ENCODE measurements at places on chromosomes 5 and 9.

DNA sequence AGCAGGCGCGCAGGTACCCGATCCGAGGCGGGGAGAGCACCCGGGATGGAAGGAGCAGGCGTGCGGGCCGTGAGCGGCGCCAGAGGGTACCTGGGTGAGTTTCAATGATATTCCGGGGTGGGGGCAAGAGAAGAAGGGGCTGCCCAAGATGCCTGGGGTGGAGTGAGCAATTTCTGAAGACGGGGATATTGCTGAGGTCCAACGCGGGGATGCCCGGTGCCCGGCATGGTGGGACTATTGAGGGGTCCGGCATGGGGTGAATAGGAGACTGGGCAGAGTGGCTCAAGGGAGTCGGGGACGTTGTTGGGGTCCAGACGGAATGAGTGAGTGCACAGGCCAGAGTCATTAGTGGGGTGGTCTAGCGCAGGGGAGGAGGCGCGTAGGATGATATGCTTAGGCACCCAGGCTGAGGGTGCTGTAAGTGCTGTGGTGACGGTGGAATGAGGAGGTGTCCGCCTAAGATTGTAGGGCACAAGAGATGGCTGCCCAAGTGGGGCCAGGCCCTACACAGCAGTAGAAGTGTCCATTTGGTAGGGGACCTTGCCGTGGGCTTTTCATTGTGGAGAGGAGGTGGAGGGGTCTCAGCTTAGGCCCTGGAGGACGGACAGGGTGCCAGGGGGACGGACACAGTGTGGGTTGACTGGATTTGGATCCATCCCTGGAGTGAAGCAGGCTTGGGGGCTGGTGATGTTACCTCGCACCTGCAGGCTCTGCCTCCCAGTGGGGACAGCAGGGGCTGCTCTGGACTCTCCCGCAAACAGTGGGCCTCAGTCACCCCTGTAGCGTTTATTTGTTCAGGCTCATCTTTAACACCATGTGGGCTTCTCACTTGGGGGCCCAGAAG, 719 bp downstream of the MIGA2 start:
- no peak for DNase-seq

GRCh38 chr9:112605518-112605917, 112.4 kb downstream of the INIP start:
- no peak for DNase-seq

- no peak for DNase-seq
Measured at GRCh38 chr5:121695307-121695706, 156.4 kb upstream of the FTMT start.

DNA sequence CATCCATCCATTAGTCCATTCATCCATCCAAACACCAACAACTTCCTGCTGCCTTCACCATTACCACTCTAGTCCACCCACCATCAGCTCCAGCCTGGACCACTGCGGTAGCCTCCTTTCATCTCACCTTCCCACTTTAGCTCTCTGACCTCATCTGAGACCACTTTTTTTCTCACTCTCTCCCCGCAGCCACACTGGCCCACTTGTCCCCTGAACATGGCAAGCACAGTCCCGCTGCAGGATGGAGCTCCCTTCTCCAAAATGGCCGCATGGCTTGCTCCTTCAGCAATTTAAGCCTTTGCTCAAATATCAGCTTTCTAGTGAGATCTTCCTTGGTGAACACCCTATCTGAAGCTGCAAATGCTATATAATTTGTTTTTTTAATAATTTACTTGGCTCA, 11.1 kb downstream of the CSF1R start:
- DNase-seq = peak; percentile 62

GRCh38 chr5:72177538-72177937, 70.3 kb downstream of the MAP1B start:
- no peak for DNase-seq

DNA sequence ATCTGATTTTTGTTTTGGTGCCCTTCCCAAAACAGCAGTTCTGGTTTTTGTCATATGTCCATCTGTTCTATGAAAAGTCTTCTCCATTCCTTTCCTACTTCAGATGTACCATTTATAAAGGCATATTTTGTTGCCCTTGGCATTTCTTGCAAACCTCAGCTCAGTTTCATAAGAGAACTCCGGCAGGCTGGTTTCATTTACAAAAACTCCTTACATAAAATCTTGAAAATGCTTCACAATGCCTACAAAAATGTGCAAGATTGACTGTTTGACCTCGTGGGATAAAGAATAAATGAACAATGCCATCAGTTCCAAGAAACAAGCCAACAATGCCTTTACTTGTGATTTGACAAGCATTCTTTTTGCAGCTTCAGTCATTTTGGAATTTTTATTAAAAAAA, 39.1 kb upstream of the CTNNAL1 start:
- no peak for DNase-seq

GRCh38 chr9:25415718-25416117, 262.5 kb downstream of the TUSC1 start:
- no peak for DNase-seq

DNA sequence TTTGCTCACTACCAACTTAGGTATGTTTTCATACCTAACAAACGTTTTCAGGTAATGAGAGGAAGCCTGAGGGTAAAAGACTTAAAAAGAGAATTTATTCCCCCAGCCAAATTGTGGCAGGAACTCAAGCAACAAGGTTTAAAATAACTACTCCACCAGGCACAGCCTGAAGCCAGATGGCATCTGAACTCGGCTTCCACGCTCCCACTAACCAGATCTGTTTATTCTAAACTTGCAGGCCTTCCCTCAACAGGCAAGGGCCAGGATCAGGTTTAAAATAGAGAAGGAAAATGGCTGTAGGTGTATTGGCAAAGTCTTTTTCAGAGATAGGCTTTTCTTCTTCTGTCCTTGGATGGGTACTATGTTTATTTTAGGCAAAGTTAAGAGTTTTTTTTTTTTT, 89.4 kb downstream of the OTULIN start:
- DNase-seq = no peak

DNA sequence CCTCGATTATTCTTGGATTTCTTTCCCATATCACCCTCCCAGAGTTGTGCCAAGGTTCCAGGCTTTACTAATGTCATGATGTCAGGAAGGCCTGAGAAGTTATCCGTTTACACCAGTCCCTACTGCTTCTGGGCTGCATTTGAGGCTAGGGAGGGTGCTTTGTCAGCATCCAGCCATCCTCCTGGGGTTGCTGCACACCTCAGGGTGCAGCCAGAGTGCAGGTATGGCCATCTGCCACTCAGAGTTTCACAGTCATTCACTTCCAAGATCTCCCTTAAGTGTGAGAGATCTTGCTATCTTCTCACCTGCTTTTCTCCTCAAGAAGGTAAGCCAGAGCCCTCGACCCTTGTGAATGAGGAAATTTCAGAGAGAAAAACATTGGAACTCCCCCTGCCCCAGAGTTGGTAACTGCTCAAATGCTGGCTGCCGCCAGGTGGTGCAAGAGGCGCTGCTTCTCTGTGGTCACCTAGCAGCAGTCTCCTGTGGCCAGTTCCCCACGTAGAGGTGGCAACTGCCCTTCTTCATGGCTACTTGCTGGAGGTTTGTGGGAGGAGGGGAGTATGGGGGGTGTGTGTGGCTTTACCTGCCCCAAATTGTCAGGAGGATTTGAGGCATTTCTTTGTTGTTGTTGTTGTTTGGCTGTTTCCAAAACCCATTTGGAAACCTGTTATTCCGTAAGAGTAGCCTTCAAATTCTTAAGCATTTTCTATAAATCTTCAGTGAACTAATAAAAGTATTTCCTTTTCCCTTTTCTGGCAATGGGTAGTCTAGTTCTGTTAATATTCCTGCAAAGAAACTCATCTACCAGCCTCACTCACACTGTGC, 259.6 kb upstream of the DMRT1 start:
- DNase-seq = no peak

GRCh38 chr9:99489060-99489413, 267.0 kb downstream of the SEC61B start:
- no peak for DNase-seq

Data from mesenteric fat pad (tissue), 1 donor.